ENCODE measurements at places on chromosomes 11 and 22.

DNA sequence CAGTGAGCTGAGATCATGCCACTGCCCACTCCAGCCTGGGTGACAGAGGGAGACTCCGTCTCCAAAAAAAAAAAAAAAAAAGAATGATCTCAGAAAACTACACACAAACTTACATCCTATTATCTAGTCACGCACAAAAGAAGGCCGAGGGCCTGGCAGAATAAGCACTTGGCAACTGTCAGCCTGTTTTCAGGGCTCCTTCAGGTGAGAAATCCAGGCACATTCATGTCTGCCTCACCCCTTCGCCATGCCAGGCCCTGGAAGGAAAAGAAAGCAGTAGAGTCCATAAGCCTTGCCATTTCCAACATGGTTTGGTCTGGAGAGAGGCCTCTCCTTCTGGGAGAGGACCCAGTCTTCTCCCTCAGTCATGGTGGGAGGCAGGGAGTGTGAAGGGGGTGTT, 30.9 kb downstream of the C11orf58 start:
- DNase-seq = no peak

DNA sequence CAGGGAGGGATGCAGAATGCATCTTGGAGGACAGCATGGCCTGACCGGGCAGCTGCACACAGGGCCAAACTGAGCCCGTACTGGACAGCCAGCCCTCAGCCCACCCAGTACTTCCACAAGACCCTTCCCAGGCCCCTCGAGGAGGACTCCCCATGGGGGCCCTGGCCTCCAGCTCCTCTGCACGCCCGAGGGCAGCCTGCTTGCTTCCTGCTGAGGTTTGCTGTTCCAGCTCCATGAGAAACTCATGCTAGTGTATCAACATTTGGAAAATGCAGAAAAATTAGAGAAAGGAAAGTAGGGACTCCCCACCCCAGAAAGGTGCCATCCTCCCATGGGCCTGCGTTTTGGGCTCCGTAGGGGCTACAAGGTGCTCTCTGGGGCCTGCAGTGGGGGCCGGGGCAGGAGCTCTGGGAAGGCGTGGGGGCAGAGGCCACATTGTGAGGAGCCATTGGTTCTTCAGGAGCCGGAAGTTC, 21.3 kb upstream of the CCDC188 start:
- DNase-seq = no peak

GRCh38 chr11:67352546-67353316, 615 bp downstream of the POLD4 start:
- DNase-seq = peak; percentile 22

DNA sequence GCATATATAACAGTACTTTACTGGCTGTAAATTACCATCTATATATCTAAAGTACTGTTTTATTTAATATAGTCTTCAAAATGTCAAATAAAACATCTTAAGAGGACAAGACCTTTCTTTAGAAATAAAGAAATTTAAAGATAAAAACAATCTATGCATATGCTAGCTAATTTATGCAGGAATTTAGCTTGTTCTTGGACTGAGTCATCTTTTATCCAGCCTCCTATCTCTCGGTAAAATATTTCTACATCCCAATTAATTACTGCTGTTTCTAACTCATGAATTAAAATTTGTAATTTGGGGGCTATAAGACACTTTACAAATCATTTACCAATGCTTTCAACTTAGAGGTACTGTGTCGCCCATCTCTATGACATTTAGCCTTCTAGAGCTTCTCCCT, 72.8 kb upstream of the DDI1 start:
- DNase-seq = no peak

- DNase-seq = no peak
Observed at GRCh38 chr11:3014057-3014938, 22.2 kb upstream of the NAP1L4 start.

- DNase-seq = no peak
Observed at GRCh38 chr11:47109051-47109726, 67.5 kb downstream of the ARFGAP2 start.

DNA sequence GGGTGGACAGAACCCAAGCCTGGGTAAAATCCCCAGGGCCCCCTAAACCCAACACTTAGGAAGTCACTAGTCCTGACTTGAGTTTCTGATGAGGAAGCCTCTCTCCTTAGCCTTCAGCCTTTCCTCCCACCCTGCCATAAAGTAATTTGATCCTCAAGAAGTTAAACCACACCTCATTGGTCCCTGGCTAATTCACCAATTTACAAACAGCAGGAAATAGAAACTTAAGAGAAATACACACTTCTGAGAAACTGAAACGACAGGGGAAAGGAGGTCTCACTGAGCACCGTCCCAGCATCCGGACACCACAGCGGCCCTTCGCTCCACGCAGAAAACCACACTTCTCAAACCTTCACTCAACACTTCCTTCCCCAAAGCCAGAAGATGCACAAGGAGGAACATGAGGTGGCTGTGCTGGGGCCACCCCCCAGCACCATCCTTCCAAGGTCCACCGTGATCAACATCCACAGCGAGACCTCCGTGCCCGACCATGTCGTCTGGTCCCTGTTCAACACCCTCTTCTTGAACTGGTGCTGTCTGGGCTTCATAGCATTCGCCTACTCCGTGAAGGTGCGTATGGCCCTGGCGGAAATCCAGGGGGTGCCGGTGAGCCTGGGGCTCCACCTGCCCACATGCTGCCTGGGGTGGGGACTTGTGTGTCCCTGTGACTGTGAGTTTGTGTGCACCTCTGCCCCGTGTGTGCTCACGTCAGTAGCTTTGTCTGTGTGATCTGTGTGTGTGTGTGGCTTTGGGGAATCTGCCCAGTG, at the start of gene IFITM1:
IFITM1 (plus strand) TSS at position 254 of the 767 bp plus-strand sequence; CDS start at position 385, 131 bp downstream.
- DNase-seq = no peak

- no peak for DNase-seq
Observed at GRCh38 chr11:43581370-43582023, 99.0 kb upstream of the HSD17B12 start.

DNA sequence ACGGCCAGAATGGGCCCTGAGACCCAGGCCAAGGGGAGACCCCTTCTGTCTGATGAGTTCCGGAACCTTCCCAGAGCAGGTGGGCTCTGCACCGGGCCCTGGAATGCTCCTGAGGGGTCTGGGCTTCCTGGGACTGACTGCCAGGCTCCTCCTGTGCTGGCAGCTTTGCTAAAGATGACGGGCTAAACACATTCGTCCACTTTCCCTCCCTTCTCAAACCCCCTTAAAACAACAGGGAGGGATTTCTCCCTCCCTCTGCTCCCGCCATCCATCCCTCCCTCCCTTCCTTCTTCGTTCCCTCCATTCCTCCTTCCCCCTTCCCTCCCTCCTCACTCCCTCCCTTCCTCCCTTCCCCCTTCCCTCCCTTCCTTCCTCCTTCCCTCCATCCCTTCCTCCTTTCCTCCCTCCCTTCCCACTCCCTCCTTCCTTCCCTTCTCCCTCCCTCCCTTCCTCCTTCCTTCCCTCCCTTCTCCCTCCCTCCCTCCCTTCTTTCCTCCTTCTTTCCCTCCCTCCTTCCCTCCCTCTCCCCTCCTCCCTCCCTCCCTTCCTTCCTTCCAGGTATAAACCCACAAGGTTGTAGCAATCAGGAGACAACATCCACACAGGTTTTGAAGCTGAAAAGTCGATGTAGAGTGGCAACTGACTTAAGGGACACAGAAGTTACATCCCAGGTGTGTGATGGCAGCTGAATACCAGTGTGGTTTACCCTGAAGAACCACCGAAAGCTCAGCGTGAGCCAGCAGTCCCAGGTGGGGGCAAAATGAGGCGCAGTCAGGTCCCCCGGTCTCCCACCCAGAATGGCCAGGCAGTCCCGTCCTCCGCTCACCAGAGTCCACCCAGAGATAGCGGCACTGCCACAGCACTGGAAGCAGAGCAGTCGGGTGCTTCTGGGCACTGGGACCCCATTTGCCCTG, 18.8 kb upstream of the MGAT3 start:
- DNase-seq = no peak

DNA sequence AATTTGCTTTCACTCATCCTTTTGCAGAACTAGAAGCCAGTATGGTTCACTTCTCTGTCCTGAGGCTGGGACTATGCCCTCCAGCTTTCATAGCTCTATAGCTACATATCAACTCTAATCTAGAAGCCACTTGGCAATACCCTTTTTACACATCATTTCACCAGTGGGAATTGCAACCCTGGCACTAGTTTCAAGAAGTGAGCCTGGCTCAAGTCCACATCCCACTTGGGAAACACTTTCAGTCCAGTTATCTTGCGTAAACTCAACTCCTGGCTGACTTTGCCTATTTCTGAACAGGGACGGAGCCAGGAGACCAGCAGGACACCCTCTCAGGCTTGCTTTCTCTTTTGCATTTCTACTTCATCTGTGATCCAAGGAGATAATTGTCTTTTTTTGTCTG, 19.9 kb upstream of the FAT3 start:
- no peak for DNase-seq

GRCh38 chr11:122872046-122872445, 10.5 kb upstream of the JHY start:
- no peak for DNase-seq

DNA sequence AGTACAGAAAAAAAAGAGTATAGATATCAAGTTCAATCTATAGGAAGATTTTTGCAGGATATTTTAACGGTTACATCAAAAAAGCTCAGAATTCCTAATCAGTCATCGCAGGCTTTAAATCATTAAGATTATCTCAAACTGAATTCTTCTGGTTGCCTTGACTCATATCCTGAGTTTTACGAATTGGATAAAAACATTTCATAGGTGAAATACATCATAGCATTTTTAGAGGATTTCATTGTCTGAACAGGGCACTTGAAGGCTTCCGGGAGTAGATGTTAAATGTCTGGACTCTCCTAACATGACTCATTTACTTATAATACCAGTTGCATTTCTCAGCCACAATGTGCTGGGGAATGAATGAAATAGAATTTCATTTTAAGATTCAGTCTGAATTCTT, 2216.6 kb upstream of the RAG2 start:
- DNase-seq = no peak

- DNase-seq = no peak
Observed at GRCh38 chr22:35742342-35743100, 24.8 kb downstream of the APOL5 start.

DNA sequence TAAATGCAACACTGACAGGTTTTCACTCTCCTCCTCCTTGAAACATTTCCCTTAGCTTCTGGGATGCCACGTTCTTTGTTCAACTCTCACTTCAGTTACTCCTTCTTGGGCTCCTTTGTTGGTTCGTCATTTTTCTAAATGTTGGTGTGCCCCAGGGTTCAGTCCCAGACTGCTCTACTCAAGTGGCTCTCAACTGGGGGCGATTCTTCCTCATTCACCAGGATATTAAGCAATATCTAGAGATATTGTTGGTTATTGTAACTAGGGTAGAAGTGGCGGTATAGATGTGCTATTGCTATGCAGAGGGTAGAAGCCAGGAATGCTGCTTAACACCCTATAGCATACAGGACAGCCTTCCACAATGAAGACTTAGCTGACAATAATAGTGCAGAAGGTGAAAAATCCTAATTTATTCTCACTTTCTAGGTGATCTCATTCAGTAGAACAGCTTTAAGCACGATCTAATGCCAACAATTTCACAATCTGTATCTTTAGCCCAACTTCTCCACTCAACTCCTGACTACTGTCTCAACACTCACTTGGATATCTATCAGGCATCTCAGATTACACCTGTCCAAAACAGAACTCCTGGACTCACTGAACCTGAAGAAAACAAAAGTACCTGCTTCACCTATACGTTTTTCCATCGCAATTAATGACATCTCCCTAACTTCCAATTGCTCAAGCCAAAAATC, 4.6 kb downstream of the NUP160 start:
- DNase-seq = no peak

DNA sequence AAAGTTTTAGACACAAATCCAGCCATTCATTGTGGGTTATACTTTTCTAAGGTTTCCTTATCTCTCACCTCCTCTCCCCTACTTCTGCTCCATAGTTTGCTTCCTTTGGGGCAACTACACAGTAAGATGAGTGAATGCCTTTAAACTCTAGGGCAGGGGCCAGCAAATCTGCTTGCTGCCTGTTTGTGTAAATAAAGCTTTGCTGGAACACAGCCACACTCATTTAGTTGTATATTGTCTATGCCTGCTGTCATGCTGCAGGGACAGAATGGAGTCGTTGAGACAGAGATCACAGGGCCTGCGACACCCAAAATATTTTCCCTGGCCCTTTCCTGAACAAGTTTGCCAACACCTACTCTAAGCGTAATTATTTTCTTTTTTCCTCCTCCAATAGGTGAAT, 58.7 kb downstream of the TECTA start:
- peak; percentile 69 for DNase-seq

DNA sequence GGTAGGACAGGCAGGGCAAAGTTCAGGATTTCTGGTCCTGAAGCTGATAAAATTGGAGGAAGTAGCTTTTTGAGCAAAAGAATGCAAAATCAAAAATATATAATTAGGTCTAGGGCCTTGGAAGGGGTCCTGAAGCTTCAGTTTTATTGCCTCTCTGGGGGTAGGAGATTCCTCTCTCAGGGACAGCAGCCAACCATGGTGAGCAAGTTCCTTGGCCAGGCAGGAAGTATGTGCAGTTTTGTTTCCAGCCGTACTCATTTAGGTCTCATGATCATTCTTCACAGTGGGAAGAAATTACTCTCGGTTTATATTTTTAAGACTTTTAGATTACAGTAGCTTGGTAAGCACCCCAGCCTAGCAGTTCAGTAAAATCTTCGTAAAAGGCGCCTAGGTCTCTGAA, 2.9 kb upstream of the RAB38 start:
- DNase-seq = no peak

DNA sequence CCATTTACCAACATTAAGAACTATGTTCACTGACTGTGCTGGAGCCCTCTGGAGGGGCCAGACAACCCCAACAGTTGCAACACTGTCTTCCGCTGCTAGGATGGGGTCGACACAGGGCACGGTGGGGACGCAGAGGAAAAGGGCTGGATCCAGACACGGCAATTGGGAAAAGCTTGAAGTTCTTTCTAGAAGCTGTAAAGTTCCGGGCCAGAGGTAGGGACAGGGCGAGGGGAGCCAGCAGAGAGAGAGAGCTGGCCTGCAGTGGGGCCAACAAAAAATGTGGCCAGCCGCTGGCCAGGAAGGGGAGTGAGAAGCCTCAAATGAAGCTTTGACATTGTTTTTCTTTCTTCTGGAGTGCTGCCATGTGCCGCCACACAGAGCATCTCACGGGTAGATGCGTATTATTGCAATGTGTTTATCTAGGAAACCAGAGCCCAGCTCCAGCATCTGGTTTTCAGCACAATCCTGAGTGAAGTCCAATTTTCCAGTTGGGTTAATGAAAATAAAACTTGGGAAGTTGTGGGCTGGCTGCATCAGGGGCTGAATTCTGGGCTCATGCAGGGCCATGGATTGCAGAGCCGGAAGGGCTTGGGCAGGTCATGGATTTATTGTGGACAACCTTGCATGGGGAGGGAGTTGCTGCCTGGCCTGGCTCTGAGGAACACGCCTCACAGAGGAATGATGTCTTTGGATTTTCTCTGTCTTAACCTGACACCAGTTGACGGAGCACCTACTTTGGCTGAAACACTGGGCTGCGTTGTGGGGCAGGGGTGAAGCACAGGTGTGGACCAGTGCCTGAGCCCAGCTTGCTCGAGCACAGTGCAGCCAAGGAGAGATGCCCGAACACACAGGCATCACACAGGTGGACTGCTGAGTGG, 67.6 kb upstream of the AMPD3 start:
- no peak for DNase-seq

- DNase-seq = no peak
Observed at GRCh38 chr11:130457623-130458409, 9.4 kb downstream of the ADAMTS15 start.

Measured in LNCaP clone FGC (cell line).